ENCODE measurements at places on chromosomes 1 and 21.

GRCh38 chr1:154730259-154730658, 122.3 kb upstream of the ADAR start:
- peak; percentile 75 for DNase-seq

DNA sequence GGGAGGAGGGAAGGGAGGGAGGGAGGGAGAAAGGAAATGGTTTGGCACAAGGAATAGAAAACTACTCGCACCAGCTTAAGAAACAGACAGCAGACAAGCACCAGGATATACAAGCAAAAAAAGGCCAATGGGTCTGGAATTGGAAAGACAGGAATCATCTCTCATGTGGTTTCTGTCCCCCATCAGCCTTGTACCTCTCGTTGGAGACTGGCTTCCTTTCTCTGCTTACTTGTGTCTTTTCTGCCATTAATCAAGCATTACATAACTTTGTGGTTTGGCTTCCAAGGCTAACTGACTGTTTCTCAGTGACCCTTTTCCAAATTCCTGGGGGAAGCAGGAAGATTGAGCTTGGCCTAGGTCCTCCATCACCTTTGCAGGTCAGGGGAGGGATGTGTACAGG, 11.8 kb upstream of the RALGPS2 start:
- DNase-seq, result no peak

DNA sequence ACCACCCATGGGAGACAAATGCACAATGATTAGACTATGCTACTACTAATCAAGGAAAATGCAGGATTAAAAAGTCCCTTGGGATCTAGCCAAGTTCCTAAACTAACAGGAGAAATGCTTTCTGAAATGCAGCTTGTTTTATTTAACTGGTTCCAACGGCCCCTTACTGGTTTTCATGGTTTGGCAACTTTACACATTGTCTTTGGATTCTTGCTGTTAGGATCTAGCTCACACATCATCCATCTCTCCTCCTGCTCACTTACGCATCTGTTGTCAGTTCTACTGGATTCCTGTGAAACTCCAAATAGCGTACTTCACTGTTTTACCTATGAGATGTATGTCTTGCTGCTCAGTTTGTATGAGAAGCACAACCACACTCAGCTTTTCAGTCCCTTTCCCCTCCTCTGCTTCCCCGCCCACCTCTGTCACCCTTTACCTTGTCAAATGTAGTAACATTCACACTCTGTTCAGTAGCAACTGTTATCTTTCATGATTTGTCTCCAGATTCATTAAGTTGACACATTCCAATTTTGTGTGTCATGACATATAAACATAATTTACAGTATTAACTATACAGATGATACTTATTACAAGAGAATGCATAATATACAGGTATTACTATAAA, 130.1 kb downstream of the SIM2 start:
- DNase-seq, result no peak

DNA sequence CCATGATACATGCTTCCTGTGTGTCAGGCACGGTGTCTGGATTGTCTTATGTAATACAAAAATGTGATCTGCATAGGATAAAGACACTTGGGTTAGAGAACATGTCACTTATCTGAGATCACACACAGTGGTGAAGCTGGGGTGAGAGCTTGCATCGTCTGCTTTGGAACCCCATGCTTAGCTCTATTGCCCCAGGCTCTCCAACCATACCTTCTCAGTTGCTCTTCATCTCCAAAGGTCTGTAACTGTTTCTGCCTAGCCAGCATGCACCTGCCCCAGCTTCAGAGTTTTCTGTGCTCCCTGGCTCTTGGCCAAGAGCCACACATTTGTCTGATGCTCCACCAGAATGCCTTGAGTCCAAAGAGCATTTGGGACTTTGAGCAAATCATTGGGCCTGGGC, 93.9 kb upstream of the COG2 start:
- DNase-seq, result no peak

DNA sequence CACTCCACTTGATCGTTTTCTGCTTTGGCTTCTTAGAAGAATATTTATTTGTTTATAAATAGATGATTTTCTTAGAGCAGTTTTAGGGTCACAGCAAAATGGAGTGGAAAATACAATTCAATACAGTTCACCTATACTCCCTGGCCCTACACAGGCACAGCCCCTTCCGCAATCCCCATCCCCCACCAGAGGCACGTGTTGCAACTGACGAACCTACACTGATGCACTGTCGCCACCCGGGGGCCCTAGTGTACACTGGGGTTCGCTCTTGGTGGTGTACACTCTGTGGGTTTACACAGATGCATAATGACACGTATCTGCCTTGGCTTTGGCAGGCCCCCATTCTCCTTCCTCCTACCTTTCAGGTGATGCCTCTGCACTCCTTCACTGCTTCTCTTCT, 8.0 kb downstream of the ECHDC2 start:
- no peak for DNase-seq

DNA sequence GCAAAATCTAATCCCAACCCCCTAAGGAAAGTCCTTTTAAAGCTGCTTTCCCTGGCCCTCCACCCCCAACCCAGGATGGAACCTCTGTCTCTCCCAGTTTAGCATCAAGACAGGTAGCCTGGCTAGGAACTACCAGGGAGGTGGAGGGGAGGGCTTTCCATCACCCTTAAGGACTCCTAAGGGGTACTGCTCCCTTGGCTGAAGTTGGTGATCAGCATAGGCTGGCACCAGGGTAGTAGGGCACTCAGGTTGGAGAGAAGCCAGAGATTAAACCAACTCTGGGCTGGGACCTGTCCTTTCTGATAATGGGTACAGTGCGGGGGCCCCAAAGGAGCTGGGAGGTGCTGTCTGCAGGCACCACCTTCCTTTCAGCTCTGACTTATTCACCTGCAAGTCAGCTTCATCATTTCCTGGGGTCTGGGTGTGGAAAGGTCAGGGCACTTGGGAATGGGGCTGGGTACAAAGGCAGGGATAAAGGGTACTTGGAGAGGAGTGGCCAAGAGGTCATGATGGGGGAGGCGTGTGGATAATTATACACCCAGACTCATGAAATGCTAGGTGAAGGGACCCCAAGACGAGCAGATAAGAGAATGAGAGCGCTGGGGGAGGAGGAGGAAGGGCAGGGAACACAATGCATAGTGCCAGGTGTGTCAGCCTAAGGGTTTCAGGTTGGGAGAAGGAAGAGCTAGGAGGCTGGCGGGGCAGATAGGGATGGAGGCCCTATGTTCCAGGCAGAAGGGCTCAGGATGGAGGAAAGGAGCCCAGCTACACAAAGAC, 1.2 kb downstream of the ARHGEF2 start:
- no peak for DNase-seq

DNA sequence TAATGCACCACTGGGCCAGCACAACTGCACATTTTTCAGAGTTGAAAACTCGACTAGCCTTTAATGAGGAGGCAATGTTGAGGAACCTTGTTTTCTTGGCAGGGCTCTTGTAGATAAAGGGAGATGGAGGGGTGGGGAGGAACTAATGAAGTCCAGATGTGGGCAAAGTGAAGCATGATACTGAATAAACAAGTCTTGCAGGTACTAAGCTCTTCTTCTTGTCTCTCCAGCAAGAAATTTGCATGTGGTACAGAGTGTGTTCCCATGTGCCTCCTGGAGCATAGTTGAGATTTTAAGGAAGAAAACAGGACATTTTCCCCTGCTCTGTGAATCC, 47.0 kb downstream of the PLPP3 start:
- no peak for DNase-seq

- DNase-seq, result no peak
Observed at GRCh38 chr1:24536391-24536840, 19.5 kb upstream of the NCMAP start.

DNA sequence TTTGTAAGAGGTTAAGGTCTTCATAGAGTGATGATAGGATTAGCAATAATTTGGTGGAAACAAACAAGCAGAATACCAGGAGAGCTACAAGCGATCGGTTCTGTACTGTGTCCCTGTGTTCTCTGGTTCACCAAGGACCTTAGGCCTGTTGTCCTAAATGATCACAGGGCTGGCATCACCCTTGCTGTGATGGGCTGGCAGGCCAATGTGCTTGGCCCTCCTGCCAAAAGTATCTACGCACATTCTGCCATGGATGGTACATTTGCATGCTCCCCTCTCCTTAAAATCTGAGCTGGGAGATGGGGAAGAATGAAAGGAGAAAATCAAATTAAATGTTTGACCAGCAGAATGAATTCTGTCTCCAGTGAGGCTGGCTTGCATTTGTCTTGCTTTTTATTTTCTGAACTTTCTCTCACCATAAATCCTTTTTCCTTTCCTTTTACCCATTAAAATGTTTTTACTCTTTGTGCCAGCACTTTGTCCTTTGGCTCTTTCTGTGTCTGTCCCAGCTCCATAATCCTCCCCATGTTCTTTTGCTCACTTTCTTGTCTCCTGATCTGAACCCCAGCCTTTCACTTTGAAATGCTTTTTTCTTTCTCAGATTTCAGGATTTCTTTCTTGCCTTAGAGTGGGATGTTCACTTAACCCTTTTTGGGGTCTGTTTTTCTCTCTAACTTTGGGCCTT, 51.7 kb downstream of the PBX1 start:
- no peak for DNase-seq

DNA sequence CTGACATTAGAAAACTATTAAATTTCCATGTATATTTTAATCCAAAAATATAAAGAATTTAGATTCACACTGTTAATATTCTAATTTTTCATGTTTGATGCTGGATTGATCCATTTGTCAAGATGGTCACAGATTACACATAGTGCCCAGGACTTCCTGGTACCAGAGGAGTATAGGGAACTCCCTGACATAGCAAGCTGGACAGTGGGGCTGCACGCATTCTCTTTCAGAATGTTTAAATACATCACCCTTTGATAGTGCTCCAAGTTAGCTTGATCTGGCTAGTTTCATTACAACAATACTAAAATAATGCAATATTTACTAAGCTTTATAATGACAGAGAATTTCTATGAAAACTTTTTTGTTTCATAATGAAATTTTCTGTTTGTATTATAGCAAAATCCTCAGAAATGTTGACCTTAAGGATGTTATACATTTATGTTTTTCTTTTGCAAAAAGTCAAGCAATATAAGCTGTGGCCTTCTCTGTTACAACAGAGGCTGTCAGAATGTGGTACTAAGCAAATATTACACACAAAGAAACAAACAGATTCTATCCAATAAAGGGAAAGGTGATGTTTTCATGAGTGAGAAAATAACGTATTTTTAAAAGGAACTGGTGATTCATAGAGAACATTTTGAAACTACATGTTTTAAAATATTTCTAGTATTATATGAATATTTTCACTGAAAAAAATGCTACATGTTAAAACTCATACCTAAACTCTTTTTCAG, 84.7 kb downstream of the SLC35F3 start:
- no peak for DNase-seq

- DNase-seq, result no peak
Observed at GRCh38 chr1:27624467-27625178, 10.4 kb downstream of the FGR start.

GRCh38 chr1:203112475-203112874, 15.1 kb upstream of the ADORA1 start:
- no peak for DNase-seq

DNA sequence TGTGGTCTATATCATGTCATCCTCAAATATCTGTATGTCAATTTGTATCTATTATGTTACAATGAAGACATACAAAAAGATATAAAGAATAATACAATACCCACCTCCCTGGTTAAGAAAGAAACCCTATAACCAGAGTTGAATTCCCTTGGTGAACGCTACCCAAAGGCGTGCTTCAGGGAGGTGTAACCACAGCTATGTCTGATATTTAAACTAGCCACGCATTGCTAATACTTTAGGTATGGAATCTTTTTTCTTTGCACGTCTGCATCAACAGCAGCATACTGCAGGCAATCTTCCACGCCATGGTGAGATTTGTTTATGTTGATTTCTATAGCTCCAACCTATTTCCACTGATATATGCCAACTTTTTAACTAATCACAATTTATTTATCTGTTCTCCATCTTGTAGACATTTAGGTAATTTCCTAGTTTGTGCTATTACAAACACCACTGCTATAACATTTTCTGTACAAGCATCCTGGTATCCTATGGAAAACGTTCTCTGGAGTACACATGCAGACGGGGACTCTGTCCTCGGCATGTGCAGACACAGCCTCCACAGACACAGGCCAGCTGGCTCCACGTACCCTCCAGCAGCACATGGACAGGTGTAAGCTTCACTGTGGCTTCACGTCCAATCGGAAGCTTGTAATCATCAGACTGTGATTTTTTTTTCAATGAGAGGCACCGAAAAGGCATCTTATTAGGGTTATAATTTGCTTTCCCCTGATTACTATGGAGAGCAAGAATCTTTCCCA, 58.5 kb downstream of the HSF2BP start:
- DNase-seq, result peak; percentile 72

DNA sequence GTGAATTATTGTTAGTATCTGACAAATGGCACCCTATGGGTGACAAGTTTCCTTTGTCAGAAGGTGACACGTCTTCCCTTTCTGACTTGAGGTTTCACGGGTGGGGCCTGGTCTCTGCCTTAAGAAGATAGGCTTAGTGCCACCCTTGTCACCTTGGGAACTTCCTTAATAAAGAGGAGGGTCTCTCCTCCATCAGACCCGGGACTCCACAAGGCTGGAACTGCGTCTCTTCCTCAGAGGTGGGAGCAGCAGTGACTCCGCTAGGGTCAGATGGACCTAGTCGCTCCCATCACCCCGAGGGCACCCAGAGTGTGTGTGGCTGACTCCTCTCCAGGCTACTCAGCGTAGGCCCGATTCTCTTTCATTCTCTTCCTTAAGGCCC, 774 bp upstream of the WDTC1 start:
- no peak for DNase-seq

- DNase-seq, result no peak
Observed at GRCh38 chr1:200154069-200154767, 126.7 kb downstream of the NR5A2 start.

DNA sequence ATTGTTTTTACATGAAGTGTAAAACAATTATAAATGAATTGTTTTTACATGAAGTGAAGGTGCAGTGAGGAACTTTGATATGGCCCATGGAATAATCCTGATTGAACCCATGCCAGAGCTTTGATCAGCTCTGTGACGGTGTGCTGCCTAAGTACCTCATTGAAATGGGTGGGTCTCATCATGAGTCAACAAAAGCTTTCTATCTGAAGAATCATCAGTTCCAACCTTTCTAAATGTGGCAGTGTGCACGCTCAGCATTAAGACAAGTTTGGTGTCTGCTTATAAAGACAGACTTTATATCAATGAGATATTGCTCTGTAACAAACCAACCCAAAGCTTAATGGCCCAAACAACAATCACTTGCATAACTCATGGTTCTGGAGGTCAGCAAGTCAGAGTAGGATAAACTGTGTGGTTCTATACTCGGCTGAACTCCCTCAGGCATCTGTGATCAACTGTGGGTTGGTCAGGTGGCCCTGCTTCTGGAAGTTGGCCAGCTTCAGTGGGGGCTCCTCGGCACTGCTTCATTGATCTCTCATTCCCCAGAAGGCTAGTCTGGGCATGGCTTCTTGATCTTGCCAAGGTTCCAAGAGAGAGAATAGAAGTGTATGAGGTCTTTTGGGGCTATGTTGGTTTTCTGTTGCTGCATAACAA, 258.0 kb downstream of the LTN1 start:
- no peak for DNase-seq

- DNase-seq, result no peak
Observed at GRCh38 chr21:41673596-41674335, 93.1 kb downstream of the RIPK4 start.

GRCh38 chr21:22898051-22898665, 1899.9 kb downstream of the NCAM2 start:
- DNase-seq, result no peak

- no peak for DNase-seq
Observed at GRCh38 chr1:47901001-47901575, 96.1 kb downstream of the TRABD2B start.

- DNase-seq, result no peak
Observed at GRCh38 chr1:244968881-244969280, 104.5 kb upstream of the HNRNPU start.

- DNase-seq, result no peak
Observed at GRCh38 chr1:57882072-57882471, 458.2 kb upstream of the DAB1 start.
